Activated CD4-positive, alpha-beta T cell treated with anti-CD3 and anti-CD28 coated beads for 4 hours (primary cell): ENCODE measurements at places on chromosomes 2 and 18.
A peak's percentile ranks its signal among the peaks of the same experiment; 100 is the strongest.

GRCh38 chr2:31233741-31234682 is at the start of gene EHD3:
Gene EHD3, plus strand, starts transcription at chr2:31234152. Its CDS starts 470 bp downstream, at chr2:31234622.
- DNase-seq, result peak; percentile 69

- no peak for DNase-seq
Observed at GRCh38 chr2:43441195-43441594, 154.6 kb downstream of the THADA start.

DNA sequence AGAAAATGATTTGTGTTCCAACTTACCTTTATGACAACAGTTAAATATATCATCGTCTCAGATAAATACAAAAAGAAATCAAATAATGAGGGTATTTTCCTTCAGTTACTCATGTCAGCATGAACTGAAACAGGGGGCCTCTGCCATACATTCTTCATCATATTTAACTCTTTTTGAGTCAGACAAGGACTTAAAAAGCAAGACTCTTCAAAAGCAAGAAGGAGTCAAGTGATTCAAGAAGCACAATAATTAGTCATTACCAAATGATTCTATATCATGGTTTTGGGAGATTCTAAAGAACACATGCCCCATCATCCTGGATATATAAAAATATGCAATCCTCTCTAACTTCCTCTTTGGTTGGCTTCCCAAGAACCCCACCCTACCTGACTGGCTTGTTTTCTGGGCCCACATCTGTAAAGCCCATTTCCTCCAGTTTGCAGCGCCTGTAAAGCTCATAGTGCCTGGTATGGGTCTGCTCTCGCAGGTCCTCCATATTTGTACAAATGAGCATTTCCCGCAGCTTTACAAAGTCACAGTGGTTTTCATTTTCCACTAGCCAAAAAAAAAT is 49.7 kb downstream of the SEPTIN10 start:
- no peak for DNase-seq

DNA sequence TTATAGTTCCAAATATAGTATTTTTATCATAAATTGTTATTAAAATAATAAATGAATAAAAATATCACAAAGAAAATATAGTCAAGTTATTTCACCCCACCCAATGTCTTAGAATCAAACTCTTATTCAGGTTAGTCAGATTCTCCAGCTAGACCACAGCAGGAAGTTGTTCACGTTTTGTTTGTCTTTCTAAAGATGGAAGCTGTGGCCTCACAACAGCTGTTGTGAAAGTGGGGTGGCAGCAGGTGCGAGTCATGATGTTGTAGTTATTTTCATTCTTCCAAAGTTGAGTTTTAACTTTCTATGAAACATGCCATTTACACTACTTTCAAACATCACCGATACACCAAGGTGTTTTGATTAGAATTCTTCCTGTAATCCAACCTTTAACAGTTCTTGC is 272.9 kb downstream of the SLC8A1 start:
- DNase-seq, result no peak

- no peak for DNase-seq
Observed at GRCh38 chr2:28644760-28645159, 106.9 kb upstream of the PPP1CB start.
